ENCODE measurements at places on chromosomes 5 and 9. TPM values are rescaled to one million over a fixed set of nuclear protein-coding genes. Genes with fewer than 3 reads are reported as not detected.

GRCh38 chr5:159576902-159577301, 246.6 kb upstream of the IL12B start:
- no peak for DNase-seq

GRCh38 chr5:114265432-114266060, 96.3 kb upstream of the KCNN2 start:
- no peak for DNase-seq

DNA sequence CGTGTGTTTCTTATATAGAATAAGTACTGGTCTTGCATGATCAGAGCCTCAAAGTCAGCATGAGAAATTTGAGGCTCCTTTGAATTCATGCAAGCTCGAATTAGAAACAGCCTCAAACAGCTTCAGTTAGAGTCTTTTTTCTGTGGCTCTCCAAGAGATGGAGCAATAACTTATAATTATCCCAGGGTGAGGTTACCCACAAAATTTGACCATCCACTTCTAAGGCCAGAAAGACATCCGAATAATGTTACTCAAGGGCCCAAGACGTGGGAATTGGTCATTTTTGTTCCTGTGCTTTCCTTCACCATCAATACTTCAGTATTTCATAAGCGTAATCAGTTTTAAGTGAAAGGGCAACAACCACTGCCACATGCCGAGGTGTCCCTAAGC, 89.7 kb downstream of the DAPK1 start:
- DNase-seq = no peak

GRCh38 chr5:68316469-68316868, 100.9 kb downstream of the PIK3R1 start:
- no peak for DNase-seq

GRCh38 chr9:130699047-130699446, 5.5 kb downstream of the EXOSC2 start:
- no peak for DNase-seq

GRCh38 chr9:73548201-73548600, 396.5 kb downstream of the ANXA1 start:
- DNase-seq = no peak

Gene GRXCR2
- not detected for total RNA-seq

Gene PKD2L2
- not detected for total RNA-seq

Gene PCDHGA5
- total RNA-seq = 1.2 TPM

Gene CPLANE1
- 57.6 TPM for total RNA-seq

Gene FRMD3
- total RNA-seq = 33.4 TPM
